ENCODE measurements at places on chromosomes 7 and 10.

- no peak for DNase-seq
Measured at GRCh38 chr10:85925201-85925750, 441.3 kb downstream of the GRID1 start.

DNA sequence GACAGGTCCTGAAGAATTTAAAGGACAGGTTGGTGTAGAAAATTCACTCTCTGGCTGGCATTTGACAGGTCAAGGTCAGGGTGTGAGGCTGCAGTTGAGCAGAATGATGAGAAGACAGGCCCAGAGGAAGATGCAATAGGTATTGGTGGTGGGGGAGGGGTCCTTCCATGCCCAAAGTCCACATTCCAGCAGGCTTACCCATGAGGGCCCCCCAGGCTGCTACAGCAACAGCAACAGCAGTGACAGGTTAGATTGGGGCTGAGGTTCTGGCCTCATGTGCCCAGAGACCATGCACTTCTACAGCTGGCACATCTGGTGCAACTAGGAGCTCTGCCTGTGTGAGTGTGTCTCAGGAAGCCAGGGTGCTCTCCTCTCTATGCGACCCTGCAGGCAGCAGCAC lies 223.5 kb upstream of the GHITM start:
- DNase-seq: no peak

DNA sequence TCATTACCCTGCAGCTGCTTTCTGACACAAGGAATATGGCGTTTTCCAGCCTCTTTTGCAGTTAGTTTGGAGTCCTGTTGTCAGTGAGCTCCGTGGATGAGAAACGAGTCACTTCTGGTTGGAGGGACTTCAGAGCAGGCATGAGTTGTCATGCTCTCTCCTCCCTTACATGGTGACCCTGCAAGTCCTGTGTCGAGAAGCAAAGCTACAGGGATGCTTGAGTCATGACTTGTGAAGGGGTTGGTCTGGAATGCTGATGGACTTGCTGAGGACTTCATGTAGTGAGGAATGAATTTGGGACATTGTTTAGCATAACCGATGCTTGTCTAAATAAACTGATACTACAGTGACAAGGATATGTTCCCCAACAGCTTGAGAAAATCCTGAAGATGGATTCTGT lies 108.8 kb downstream of the ADCYAP1R1 start:
- no peak for DNase-seq

GRCh38 chr7:117648203-117648866 lies 168.5 kb downstream of the CFTR start:
- DNase-seq: no peak

DNA sequence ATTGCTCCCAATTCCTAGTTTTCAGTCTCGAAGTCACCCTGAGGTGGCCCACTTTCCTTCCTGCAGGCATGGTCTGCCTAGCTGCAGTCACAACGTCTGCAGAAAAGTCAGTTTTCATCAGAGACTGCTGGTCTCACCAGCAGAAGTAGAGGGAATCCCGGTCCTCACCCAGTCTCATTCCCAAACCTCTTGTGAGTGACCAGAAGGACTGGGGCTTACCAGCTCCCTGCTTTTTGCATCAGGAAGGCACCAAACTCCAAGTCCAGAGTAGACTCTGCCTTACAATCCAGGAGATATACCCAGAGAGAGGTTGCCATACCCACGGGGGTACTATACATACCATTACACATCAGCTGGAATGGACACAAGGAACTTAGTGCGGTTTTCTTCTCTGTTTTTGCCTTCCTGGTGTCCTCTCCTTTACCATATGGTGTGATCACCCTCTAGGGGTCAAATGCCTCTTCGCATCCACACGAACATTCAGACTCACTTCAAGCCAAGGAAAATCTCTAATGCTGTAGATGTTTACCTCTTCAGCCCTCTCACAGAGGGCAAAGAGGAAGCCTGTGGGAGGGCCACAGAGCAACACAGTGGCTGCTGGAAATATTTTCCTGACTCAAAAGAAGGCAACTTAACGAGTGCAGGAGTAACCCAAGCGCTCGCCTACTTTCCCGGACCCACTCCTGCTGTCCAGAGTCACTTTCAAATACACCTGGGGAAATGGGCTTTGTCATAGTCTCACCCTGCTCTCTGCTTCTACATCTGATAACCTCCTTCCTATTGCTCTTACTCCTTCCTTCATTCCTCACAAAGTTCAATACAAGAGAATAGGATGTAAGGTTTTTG lies 220.9 kb downstream of the C7orf25 start:
- no peak for DNase-seq

DNA sequence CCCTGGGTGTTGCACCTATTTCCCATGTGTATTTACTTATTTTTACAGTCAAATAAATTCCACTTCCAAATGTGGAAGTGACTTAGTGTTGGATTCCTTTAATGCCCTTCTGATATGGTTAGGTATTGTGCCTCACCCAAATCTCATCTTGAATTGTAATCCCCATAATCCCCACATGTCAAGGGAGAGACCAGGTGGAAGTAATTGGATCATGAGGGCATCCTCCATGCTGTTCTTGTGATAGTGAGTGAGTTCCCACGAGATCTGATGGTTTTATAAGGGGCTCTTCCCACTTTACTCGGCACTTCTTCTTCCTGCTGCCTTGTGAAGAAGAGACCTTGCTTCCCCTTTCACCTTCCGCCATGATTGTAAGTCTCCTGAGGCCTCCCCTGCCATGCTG lies 136.9 kb downstream of the SNX10 start:
- no peak for DNase-seq

DNA sequence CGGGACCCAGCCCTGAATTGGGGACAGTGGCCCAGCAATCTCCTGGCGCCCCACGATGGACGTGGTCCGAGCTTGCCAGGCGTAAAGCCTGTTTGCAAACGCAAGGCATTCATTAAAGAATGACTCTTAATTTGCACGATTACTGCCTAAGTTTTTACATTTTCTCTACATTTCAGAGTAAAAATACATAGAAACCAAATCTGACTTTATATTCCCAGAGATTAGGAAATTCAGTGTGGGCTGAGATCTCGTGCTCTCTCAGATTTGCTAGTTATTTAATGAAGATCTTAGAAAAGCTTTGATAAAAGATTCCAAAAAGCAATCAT lies 337 bp upstream of the CCDC3 start:
- DNase-seq: no peak

DNA sequence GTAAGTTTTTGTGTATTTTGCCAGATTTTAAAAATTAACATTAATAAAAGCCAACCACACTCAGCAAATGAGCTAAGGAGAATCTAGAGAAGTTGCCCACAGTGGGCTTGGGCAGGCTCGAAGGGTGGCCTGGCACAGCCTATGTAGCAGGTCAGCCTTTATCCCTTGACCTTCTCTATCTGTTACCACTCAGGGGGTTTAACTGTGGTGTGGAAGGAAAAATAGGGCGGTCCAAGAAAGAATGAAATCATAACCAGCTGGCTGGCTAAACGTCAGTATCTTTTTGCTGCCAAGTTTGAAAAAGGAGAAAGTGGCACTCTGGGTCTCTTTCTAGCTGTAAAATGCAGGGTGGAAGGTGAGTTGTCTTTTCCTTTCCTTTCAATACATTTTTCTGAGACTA lies 130.3 kb upstream of the ASAH2 start:
- DNase-seq: no peak

DNA sequence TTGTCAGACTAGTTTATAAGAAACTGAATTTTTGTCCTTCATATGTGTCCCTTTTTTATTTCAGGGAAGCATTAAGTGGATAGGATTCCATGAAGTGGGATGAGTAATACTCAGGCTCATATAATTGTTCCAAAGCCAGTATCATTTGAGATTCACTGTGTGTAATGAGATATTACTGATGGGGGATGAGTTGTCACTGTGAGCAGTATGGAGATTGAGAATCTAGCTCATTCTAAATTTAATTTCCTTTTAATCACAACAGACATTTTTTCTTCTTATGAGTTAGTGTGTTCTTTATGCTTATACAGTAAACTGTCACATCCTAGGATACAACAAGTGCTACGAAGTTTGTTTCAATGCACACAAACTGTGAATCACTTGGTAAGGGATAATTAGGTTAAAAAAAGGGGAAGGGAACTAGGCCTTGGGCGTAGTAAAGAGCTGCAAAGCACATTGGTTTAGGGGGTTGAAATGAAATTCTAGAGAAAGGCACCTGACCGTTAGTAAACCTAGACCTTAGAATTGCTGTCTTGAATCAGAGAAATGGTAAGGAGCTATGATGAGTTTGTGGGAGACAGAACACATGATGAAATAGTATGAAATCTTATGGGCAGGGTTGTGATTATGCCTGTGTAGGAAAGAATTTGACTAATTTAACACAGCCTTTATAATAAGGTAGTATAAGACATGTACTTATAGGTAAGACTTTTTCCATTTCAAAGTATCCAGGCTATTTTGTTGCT lies 153.4 kb downstream of the MLLT10 start:
- DNase-seq: no peak

DNA sequence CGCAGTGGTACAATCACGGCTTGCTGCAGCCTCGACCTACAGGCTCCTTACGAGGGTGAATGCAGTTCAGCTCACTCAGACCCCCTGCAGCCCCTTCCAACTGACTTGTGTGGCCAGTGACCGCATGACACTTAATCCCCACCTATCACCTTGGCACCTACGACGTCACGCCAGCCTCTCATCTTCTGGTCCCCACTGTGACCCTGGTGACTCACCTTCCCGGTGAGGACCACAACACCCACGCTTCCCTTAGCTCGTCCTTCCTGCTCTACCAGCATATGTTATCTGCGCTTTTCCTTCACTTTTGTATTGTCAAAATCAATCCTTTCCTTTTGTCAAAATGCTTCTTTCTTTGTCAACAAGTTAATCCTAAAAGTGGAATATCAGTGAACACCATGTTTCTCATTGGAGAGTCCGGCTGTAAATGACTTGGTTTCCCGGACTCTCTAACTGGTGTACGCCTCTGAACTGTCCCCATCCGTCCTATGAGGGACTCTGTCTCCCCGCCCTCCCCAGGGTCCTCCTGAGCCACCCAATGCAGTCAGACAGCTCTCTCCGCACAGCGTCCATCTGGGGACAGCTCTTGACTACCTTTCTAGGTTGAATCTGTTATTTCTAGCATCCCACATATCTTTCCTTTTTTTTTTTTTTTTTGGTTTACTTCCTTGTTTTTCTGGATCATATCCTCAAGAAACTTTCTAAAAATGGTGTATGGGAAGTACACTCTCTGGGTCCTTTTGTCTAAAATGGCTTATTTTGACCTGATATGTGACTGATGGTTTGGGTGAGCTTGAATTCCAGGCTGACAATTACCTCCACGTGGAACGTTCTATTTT lies 37.3 kb downstream of the CFAP46 start:
- no peak for DNase-seq

DNA sequence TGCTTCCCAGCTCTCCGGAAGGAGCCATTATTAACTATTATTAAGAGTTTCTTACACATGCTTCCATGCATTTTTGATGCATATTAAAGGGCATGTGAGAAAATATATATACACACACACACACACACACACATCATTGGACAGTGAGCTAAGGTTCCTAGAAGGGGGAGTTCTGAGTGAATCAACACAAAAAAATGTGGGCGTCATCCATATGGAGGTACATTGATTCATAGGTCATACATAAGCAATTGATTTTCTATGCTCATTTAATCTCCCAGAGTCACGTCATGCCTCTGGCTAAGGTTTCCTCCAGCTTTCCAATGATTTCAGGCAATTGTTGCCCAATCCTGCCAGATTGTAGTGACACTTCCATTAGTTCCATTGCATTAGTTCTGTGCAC lies 269.4 kb downstream of the DNAJB9 start:
- no peak for DNase-seq

GRCh38 chr7:105611856-105612775 lies 30.8 kb upstream of the EFCAB10 start:
- DNase-seq: no peak

- no peak for DNase-seq
Measured at GRCh38 chr10:48550071-48550691, 54.7 kb downstream of the ARHGAP22 start.

DNA sequence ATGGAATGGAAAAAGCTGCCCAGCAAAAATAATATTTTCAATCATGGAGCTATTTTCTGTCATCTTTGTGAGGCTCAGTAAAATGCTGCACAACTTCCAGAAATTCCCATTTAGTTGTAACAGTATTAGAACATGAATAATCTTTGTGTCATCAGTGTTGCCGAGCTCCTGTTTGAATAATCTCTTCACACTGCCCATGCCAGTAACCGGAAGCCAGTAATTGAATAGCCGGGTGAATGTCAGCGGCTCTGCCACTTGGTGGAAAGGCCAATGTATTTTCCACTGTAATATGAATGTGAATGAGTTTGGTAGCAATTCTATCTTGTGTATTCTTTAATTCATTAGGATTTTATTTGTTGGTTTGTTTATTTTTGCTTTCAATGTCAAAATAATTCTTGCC lies 172.5 kb upstream of the INSYN2A start:
- no peak for DNase-seq

- peak; percentile 24 for DNase-seq
Measured at GRCh38 chr10:31961277-31962074, 32.8 kb upstream of the ARHGAP12 start.

GRCh38 chr7:42972699-42973500 lies 40.7 kb downstream of the MRPL32 start:
- no peak for DNase-seq

GRCh38 chr10:24988831-24989640 lies 26.9 kb downstream of the ENKUR start:
- no peak for DNase-seq

DNA sequence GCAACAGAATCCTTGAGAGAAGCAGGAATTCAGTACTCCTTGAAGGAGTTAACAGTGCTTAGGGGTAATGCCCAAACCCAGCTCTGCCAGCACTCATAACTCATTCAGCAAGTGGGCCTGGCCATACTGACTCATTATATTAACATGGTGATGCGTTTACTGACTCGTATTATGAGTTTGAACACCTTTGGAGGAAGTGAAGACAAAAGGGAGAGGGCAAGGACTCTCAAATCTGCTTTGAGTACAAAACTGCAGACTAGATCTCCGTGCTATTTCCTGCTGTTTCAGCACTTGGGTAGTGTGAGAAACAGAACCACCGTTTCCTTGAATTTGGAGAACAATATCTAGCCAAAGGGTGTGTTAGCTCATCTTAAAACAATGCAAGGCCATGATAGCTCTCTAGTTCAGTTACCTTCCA lies 30.8 kb downstream of the SLC16A9 start:
- no peak for DNase-seq

DNA sequence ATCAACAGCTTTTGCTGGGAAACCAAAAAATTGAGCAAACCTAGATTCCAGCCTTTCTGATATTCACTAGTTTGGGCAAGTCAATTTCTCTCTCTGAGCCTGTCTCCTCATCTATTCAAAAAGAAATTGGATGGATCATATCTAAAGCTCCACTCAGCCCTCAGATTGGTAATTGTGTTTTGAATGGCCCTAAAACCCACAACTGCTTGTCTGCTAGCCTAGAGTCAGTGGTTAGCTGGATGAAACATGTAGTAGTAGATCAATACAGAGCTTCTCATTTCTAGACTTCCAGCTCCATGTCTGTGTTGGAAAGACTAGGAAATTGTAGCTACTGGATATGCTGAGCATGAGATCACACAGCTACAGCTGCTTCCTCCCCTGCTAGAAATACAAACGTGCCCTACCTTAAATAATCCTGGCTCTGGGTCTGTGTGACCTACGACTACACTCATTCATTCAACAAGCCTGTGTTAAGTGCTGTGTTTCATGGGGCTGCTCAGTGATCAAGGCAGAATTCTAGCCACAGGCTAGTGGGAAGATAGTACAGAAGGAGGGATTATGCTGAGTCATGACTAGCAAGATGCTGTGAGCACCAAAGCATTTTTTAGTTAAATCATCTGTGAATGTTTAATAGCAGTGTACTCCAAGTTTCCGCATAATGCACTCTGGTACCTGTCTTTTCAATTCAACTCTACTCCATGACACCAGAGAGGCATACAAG lies 15.7 kb downstream of the DNTT start:
- DNase-seq: no peak

Measured in CD4-positive, alpha-beta T cell (primary cell).